ENCODE measurements at places on chromosomes 12 and 14. TPM values are rescaled to one million over a fixed set of nuclear protein-coding genes. Genes with fewer than 3 reads are reported as not detected.

FGD4 gene
- polyA plus RNA-seq = 5.7 TPM

- peak; percentile 94 for DNase-seq
- no peaks in the 10 kb centered on the region for H3K27me3 ChIP-seq
- peak overlapping the region; percentile 95 for H3K27ac ChIP-seq
- H3K36me3 ChIP-seq = no peaks in the 10 kb centered on the region
- no peak overlapping the region for H3K4me3 ChIP-seq
- peaks cover 60% of the 10 kb centered on the region for H3K4me1 ChIP-seq
Measured at GRCh38 chr12:11719678-11720099, 70.2 kb downstream of the ETV6 start.

DNA sequence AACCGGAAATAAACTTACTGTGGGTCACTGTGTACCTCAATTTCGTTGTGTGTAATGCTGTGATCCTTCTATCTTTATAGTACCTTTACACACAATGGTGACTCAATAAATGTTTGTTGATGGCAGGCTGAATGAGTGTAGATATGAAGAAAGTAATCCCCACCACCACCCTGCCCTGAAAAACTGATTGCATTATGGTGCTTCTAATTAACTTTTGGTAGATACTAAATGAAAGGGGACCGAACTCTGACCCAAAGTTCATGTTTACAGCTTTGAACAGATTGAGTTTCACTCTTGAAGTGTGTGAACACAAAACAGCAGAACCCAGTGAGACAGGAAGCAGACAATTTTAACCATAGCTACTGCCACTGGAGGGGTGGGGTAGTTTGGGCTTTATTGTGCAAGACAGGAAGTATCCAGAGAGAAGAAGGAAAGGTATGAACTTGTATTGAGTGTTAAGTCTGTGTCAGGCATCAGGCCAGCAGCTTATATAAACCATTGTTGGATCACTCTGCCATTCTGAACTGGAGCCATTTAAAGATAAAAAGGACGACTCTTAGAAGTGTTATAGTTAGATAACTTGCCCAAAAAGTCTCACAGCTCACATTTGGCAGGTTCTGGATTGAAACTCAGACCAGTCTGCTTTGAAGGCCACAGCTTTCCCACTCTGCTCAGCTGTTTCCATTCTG, 197.0 kb upstream of the AMIGO2 start:
- no peak overlapping the region for H3K4me3 ChIP-seq
- no peaks in the 10 kb centered on the region for H3K27me3 ChIP-seq
- DNase-seq = peak; percentile 54

CPNE6 gene
- not detected for polyA plus RNA-seq

DNA sequence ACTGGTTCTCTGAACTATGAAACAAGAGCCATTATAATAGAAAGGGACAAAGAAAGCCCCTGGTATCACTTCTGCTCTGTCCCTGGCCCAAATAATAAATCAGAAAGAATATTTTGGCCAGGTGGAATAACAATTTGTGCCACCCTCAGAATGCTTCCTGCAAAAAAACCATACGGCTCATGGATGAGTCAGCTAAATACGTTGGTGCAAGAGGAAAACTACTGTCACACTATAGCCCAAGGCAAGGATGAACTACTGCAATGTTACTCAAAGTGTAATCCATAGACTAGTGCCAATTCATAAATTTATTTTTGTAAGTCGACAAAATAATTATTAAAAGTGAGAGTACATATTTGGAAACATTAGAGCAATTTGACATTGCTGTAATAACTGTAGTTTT, 68.2 kb downstream of the ANKS1B start:
- no peaks in the 10 kb centered on the region for H3K36me3 ChIP-seq
- no peak overlapping the region for H3K27ac ChIP-seq
- no peak for DNase-seq
- no peaks in the 10 kb centered on the region for H3K27me3 ChIP-seq
- no peak overlapping the region for H3K4me3 ChIP-seq
- no peaks in the 10 kb centered on the region for H3K4me1 ChIP-seq

GRCh38 chr12:75271576-75271975, 58.5 kb downstream of the CAPS2 start:
- H3K27me3 ChIP-seq = no peaks in the 10 kb centered on the region
- H3K27ac ChIP-seq = no peak overlapping the region
- DNase-seq = no peak
- no peak overlapping the region for H3K4me3 ChIP-seq
- no peaks in the 10 kb centered on the region for H3K36me3 ChIP-seq

DNA sequence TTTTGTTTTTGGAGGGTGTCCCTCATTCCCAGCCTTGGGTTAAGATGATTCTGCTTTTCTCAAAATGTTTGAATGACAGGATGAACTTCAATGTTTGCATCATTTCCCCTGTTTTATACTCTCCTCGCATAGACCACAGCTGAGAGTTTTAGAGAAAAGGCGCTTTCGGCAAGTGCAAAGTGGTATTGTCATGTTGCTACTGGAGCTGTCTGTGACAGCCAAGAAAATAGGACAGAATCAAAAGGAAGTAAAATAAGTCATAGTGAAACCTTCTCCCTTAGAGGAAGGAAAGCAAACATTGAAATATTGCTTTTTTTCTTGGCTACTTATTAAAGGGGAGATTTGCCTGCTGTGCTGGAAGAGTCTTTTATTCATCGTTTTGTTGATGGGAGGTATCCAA, 33.5 kb upstream of the ARHGAP5 start:
- H3K4me3 ChIP-seq = no peak overlapping the region
- no peaks in the 10 kb centered on the region for H3K27me3 ChIP-seq
- no peaks in the 10 kb centered on the region for H3K4me1 ChIP-seq
- no peak for DNase-seq
- no peaks in the 10 kb centered on the region for H3K36me3 ChIP-seq

DCP1B gene
- polyA plus RNA-seq = 23.0 TPM

- no peak for DNase-seq
- H3K27me3 ChIP-seq = no peaks in the 10 kb centered on the region
- no peak overlapping the region for H3K4me3 ChIP-seq
Measured at GRCh38 chr12:13102461-13103195, 839 bp downstream of the GSG1 start.

DNA sequence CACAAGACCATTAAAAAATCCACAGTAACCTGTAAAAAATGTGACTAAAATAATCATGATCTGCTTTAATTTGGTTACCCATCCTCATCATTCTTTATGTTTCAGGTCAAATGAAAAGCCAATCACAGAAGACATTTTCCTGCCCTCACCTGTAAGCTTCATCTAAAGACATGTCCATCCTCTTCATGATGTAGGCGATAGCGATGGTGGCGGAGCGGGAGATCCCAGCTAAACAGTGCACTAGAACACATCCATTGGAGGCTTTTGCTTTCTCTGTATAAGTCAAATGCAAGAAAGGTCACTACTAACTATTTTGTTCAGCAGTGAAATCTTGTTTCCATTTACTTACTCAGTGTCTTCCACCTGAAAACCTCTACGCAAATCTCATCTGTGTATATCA, 82.6 kb downstream of the DUSP16 start:
- H3K4me1 ChIP-seq = peaks cover 12% of the 10 kb centered on the region
- no peaks in the 10 kb centered on the region for H3K36me3 ChIP-seq
- DNase-seq = no peak

- H3K4me3 ChIP-seq = no peak overlapping the region
- H3K27me3 ChIP-seq = no peaks in the 10 kb centered on the region
- no peaks in the 10 kb centered on the region for H3K36me3 ChIP-seq
Measured at GRCh38 chr12:66768293-66768692, 89.4 kb upstream of the GRIP1 start.

DNA sequence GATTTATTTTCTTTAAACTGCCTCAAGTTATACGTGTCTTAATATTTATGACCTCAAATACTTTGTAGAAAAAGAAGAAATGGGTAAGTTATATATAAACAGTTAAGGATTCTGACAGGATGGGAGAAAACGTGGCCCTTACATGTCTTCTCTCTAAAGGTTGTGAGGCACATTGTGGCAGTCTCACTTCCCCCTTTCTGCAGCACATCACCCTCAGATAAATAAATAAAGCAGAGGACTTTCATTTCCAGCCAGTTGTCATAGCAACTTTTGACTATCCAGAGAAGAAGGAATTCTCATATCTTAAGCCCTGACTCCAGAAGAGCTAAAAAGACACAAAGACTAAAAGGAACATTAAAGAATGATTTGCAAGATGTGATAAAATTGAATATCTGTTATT, 28.8 kb upstream of the CEP83 start:
- no peak overlapping the region for H3K27ac ChIP-seq
- no peaks in the 10 kb centered on the region for H3K36me3 ChIP-seq
- H3K4me1 ChIP-seq = no peaks in the 10 kb centered on the region
- H3K4me3 ChIP-seq = no peak overlapping the region
- peaks cover 3% of the 10 kb centered on the region for H3K27me3 ChIP-seq

SLC6A15 gene
- polyA plus RNA-seq = not detected

PDZRN4 gene
- not detected for polyA plus RNA-seq

TAS2R30 gene
- polyA plus RNA-seq = 0.26 TPM

- H3K4me3 ChIP-seq = no peak overlapping the region
- no peak overlapping the region for H3K27ac ChIP-seq
- no peaks in the 10 kb centered on the region for H3K36me3 ChIP-seq
- no peak for DNase-seq
- H3K27me3 ChIP-seq = no peaks in the 10 kb centered on the region
- no peaks in the 10 kb centered on the region for H3K4me1 ChIP-seq
Measured at GRCh38 chr12:59636945-59637691, 41.3 kb downstream of the SLC16A7 start.

GRCh38 chr14:91068642-91069041, 8.2 kb upstream of the RPS6KA5 start:
- DNase-seq = no peak
- no peak overlapping the region for H3K27ac ChIP-seq
- H3K36me3 ChIP-seq = no peaks in the 10 kb centered on the region
- no peak overlapping the region for H3K4me3 ChIP-seq
- no peaks in the 10 kb centered on the region for H3K27me3 ChIP-seq

RIN3 gene
- 5.8 TPM for polyA plus RNA-seq

HOXC12 gene
- not detected for polyA plus RNA-seq

- H3K4me1 ChIP-seq = peaks cover 6% of the 10 kb centered on the region
- no peaks in the 10 kb centered on the region for H3K36me3 ChIP-seq
- H3K4me3 ChIP-seq = no peak overlapping the region
Measured at GRCh38 chr14:54722791-54723432, 156.0 kb downstream of the SAMD4A start.

- no peaks in the 10 kb centered on the region for H3K36me3 ChIP-seq
- no peak overlapping the region for H3K4me3 ChIP-seq
- peaks cover 3% of the 10 kb centered on the region for H3K4me1 ChIP-seq
- peak; percentile 3 for DNase-seq
Measured at GRCh38 chr12:78951803-78952551, 87.4 kb downstream of the SYT1 start.

PGF gene
- polyA plus RNA-seq = 102 TPM

KCNK13 gene
- polyA plus RNA-seq = not detected

DPY19L2 gene
- 0.59 TPM for polyA plus RNA-seq

GPR68 gene
- polyA plus RNA-seq = 0.75 TPM

DNA sequence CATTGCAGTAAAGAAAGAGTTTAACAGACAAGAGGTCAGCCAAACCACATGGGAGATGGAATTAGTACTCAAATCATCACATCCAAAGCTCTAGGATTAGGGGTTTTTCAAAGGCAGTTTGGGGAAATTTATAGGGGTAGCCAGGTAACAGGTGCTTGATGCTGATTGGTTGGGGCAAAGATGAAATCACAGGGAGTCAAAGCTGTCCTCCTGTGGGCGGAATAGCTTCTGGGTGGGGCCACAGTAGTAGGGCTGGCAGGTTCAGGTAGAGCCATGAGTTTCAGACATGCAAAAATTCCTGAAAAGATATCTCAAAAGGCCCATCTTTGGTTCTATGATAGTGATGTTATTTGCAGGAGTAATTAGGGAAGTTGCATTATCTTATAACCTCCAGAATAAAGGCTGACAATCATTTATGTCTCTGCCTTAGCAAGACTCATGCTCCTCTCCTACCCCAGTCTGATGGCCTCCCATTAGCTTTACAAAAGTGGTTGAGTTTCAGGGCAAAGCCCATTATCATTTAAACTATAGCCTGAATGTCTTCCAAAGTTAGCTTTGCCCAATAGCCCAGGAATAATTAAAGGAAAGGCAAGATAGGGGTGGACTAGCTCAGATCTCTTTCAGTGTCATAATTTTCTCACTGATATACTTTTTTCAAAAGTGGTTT, 42.1 kb upstream of the CNTN1 start:
- H3K27ac ChIP-seq = no peak overlapping the region
- no peaks in the 10 kb centered on the region for H3K36me3 ChIP-seq

HHIPL1 gene
- 1.3 TPM for polyA plus RNA-seq

DNA sequence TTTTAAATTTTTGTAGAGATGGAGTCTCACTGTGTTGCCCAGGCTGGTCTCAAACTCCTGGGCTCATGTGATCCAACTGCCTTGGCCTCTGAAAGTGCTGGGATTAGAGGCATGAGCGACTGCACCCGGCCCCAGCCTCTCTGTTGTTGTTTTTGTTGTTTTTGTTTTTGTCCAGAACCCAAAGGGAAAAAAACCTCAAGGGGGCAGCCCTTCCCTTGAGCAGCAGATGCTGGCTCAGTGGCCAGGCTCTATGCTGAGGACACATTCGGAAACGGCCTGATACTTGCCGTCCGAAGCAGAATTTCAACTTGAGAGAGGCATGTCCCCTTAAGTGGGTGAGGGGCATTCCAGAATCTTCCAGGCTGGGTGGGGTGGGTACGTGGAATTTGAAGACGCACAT, 6.7 kb downstream of the MVK start:
- peaks cover 6% of the 10 kb centered on the region for H3K36me3 ChIP-seq
- no peaks in the 10 kb centered on the region for H3K27me3 ChIP-seq
- no peak overlapping the region for H3K4me3 ChIP-seq
- no peak for DNase-seq

- H3K36me3 ChIP-seq = no peaks in the 10 kb centered on the region
- peak; percentile 79 for DNase-seq
- no peak overlapping the region for H3K4me3 ChIP-seq
- H3K4me1 ChIP-seq = peaks cover 62% of the 10 kb centered on the region
Measured at GRCh38 chr14:99751539-99752485, 41.4 kb upstream of the EML1 start.

DNA sequence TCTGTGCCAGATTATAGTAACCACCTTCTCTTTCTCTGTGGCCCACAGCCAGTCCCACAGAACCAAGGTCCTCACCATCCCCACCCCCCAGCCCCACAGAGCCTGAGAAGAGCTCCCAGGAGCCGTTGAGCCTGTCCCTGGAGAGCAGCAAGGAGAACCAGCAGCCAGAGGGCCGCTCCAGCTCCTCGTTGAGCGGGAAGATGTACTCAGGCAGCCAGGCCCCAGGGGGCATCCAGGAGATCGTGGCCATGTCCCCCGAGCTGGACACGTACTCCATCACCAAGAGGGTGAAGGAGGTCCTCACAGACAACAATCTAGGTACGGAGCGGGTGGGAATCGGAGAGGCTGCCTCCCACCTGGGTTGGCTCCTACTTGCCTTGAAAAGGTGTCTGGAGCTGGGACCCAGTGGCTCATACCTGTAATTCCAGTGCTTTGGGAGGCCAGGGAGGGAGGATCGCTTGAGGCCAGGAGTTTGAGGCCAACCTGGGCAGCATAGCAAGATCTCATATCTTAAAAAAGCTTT, 34.4 kb downstream of the PHETA1 start:
- H3K36me3 ChIP-seq = no peaks in the 10 kb centered on the region
- no peak for DNase-seq
- H3K4me1 ChIP-seq = no peaks in the 10 kb centered on the region
- no peaks in the 10 kb centered on the region for H3K27me3 ChIP-seq

- H3K4me3 ChIP-seq = no peak overlapping the region
- no peak for DNase-seq
- no peaks in the 10 kb centered on the region for H3K27me3 ChIP-seq
- H3K4me1 ChIP-seq = no peaks in the 10 kb centered on the region
Measured at GRCh38 chr12:18391151-18391550, 129.8 kb downstream of the PIK3C2G start.

All from endothelial cell of umbilical vein (primary cell).